ENCODE measurements at places on chromosomes 11 and 22.

DNA sequence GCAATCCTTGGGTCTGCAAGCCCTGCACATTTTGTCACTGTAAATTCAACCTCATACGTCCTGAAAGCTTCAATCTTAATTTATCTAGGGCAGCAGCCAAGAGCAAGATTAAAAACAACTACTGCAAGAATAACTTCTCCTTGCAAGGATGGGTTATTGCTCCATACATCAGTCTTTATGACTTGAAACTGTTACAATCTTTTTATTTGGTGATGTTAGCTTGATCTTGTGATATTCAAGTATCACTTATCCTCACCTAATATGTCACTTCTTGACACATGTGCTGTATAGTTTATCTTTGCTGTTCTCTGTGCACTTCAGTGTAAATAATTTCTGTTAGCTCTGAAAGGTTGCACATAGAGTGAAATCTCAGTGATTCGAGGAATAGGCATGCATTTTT, 14.7 kb upstream of the APLP2 start:
- no peak for DNase-seq

DNA sequence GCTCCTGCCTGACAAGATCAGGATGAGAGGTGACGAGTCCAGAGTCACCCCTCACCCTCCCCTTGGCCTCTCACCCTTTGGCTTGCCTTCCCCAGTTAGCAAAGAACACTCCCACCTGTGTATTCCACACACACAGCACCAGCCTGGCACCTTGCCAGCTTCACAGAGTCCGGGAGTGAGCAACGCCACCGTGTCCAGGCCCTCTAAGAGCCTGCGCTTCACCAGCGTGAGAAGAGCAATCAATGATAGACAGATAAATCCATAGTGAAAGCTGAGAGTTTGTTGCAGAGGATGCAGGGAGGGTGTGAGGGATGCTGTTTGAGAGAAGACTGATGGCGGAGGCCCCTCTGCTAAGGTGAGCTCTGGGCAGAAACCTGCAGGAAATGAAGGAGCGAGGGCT, 404.5 kb downstream of the LARGE1 start:
- DNase-seq: no peak

- DNase-seq: no peak
Measured at GRCh38 chr11:12961615-12962014, 47.5 kb upstream of the RASSF10 start.

DNA sequence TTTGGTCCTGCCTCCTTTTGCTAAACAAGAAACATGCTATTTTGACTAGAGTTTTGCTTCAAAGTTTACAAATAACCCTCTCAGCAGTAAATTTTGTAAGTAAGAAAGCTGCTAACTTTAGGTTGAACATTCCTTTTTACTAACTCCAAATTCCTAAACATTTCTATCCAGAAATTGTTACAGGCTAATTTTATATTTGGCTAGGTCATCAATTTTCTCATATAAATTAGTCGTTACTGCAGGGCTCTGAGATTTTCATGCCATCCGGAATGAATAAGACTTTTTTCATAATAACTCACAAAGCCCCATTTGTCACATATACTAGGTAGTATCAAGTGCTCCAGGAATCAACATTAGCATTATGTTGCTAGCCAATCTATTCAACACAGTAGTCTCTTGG, 143.1 kb downstream of the METTL15 start:
- DNase-seq: no peak

DNA sequence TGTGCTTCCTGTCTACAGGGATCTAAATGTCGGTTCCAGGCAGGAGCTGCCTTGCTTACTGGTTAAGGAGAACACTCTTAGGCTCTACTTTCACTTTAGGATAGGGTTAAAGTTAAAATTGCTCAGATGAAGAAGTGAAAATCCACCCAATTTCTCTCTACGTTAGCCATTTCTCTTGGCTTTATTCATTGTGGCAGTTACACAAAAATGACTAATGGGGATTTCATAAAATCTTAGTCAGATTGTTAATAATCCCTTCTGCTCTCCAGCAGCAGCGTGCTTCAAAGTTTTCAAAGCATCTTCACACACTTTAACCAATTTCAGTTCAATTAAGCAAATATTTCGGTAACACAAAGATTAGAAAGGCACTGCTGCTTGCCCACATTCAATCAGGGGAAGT, 58.4 kb upstream of the RCN1 start:
- no peak for DNase-seq

- no peak for DNase-seq
Measured at GRCh38 chr11:44709966-44710365, 16.8 kb upstream of the TSPAN18 start.

GRCh38 chr11:17790453-17790852, 55.9 kb downstream of the KCNC1 start:
- no peak for DNase-seq

DNA sequence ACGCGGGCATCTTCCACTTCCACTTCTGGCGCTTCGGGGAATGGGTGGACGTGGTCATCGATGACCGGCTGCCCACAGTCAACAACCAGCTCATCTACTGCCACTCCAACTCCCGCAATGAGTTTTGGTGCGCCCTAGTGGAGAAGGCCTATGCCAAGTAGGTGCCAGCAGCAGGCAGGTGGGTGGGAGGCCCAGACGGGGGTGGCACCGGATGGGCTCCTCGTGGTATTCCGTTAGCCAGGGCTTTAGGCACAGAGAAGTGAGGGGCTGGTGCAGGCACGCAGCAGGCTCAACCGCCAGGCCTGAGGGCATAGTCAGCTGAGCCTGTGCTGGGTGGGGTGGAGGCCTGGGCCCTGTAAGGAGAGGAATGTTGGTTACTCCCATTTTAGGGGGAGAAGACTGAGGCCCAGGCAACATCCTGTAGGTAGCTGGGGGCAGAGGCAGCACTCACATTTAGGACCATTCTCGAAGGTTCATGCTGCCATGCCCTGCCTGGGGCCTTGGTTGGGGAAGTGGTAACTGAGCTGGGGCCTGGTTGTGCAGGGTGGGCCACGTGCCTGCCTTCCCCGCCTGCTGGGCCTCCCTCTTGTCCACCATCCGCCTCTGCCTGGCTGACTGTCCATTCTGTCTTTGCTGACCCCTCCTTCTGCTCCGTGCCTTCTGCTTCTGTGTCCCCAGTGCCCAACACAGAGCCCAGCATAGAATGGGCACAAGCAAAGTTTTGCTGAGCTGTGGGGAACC, 10.2 kb downstream of the OMP start:
- DNase-seq: no peak

DNA sequence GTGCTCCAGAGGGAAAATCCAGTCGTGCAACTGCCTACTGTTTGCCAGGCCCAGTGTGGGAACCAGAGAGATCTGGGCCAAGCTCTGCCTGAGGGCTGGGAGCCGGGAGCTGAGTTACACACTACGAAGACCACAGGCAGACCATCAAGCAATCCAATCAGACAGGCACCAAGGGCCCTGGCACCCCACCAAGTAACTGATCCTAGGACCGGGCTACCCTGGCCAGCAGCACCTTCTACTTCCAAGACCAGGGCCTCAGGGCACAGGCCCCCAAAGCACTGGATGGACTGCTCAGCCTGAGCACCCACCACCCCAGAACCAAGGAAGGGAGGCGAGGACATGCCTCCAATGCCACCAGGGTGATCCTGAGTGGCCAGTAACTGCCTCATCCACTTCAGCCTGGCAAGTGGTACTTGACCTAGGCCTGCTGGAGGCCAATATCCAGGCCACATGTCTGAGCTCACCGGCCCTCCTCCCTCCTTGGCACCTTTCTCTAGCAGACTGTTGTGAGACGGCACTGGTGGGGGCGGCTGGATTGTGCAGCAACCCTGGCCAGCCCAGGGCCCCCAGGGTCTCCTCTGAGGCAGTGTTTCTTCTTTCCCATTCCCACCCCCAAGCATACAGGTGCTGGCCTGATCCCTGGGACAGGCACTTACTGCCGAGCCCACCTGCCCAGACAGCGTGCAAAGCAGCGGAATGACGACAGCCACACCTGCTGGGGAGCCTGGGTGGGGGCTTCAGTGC, 20.7 kb upstream of the ARFGAP3 start:
- no peak for DNase-seq

DNA sequence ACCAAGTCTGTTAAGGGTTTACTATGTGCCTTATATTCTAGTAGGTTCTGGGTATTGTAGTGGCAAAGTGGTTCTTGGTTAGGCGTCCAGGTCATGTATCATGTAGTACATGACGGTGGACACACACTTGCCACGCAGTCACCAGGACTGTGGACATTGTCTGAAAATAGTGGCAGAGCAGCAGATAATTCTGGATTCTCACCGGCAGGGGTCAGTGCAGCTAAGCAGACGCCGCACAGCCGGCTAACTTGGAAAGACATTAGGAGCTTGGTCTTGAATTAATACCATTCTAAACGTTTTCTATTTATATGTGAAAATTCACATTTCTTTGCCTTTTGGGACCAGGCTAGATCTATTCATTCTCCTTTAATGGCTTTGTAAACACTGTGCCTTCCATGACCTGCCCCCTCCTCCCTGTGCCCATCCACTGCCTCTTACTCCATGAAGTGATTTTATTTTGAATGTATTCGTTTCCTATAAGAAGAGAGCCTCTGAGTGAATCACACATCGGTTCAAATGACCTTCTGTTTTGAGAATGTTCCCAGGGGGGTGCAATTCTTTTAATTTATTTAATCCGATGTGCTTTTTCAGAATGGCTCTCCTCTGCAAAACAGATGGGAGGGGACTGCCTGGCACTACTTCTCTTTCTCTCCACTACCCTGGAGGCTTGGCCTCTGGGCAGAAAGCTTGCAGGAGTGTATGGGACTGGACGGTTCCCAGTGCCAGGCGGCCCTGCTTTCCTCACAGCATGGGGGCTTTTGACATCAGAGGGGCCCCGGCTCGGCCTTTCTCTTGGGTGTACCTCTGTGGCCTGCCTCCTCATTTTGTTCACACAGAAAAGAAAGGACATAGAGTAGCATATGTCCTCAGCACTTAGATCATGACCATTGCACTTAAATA, 378.0 kb downstream of the NTM start:
- no peak for DNase-seq

DNA sequence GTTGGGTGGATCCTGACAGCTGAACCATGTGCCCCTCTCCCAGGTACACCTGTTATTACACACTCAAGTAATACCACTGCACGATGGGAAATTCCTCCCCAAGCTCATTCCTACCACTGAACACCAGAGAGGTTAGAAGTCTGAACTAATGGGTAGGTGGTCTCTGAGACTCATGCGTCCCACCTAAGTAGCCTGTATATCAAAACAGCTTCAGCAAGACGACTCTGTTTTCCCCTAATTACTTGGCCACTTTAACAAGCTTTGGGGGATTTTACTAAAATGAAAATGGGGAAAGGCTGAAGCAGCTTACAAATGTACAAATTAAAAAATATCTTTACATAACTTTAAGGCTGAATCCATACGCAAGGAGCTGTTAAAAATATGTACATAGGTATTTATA, 29.4 kb downstream of the LGR4 start:
- DNase-seq: no peak

- no peak for DNase-seq
Measured at GRCh38 chr11:74147199-74147929, 23.4 kb downstream of the C2CD3 start.

GRCh38 chr11:123641495-123641840, 13.0 kb downstream of the SCN3B start:
- no peak for DNase-seq

- DNase-seq: no peak
Measured at GRCh38 chr11:7544021-7544420, 30.2 kb downstream of the PPFIBP2 start.

DNA sequence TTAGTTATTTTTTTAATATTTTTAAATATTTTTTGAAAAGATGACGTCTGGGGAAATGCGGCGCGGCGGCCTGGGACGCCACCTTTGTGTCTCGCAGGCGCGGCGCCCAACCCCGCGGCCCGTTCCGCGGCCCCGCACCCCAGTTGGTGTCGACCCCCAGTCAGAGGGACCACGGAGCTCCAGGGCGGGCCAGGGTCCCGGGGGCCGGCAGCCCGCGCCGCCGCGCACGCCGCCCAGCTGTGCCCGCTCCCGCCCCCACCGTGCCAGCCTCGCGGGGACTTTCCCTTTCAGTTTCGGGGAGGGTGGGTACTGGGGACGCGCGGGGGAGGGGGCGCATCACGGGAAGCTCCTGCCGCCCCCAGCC, 1.6 kb downstream of the CCND1 start:
- no peak for DNase-seq

DNA sequence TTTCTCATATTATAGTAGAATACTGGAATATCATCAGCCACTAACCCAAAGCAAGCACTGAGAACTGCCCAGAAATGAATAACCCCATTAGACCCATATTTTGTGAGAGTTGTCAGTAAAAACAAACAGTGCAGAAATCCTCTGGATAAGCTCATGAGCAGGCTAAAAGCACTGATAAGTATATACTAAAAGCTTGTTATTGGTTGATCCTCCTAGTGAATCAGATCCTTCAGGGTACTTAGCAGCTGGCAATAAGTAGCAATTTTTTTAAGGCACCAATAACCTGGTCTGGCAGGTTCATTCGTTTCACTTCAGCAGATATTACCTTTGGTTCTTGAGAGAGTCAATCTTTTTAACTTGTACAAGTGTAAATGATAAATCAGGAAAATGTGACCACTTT, 1.2 kb downstream of the NOX4 start:
- DNase-seq: no peak

GRCh38 chr11:30244265-30244664, 13.5 kb downstream of the FSHB start:
- no peak for DNase-seq

DNA sequence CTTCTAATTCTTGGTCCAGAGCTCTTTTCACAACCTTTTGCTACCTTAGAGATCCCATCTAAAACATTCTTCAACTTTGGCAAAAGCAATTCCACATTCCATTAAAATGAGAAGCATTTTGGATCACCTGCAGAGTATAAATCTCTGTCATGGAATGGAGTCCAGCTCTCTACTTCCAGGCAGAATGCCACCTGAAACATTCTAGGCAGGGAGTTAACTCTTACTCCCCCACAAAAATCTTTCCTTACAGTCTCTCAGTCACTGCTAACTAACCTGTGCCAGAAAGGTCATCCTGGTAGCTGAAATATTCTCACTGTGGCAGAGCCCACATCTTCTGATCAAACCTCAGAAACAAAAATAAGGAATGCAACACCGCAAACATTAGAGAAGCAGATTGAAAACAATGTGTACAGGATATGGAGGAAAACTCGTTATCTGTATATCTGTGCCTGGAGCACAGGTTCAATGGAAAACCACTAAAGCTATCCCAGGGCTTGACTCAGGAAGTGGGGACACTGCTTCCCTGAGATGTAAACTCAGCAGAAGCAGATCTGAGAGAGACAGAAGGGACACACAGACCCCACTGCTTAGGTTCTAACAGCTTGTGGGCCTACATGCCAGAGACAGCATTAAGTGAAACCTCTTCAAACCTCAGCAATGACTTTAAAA, 78.9 kb downstream of the KCNC1 start:
- no peak for DNase-seq

- DNase-seq: no peak
Measured at GRCh38 chr11:119617340-119617713, 111.7 kb downstream of the NECTIN1 start.

GRCh38 chr22:20993304-20994127, 8.4 kb downstream of the THAP7 start:
- no peak for DNase-seq

GRCh38 chr22:36881504-36882245, 20.9 kb downstream of the NCF4 start:
- no peak for DNase-seq

All from stimulated activated CD4-positive, alpha-beta T cell treated with anti-CD3 and anti-CD28 coated beads, Interleukin-1b, Interleukin-23, amount 100 ng/mL, for 1 hour (primary cell).